Activated CD4-positive, alpha-beta memory T cell treated with anti-CD3 and anti-CD28 coated beads for 36 hours (primary cell): ENCODE measurements at places on chromosomes 1 and 21.
A peak's percentile ranks its signal among the peaks of the same experiment; 100 is the strongest.

- DNase-seq = no peak
Measured at GRCh38 chr1:64246294-64246917, 43.0 kb downstream of the UBE2U start.

DNA sequence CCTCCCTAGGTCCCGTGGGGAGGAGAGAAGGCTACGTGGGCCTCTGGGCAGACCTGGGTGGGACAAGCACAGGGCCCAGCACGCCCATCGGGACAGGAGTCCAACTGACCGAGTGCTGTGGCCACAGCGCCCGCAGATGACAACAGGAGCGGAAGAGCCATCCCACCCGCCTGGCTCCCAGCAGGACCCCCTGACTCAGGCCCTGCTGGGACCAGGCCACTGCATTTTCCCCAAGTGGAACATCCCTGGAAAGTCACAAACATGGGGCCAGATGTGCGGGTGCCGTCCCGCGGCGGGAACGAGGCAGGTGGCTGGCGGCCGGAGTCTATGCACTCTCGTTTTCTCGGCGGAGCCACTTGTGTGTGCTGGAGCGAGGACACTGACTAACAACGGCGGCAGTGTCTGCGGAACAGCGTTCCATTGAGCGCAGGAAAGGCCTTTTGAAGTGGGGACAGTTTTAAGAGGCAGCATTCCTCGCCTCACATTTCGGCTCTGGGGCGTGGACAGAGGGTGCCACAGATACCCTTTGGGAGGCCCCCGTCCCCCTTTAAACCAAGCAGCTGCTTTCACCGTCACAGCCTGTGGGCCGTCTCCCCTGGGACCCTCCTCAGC, 93.7 kb upstream of the ARHGEF16 start:
- DNase-seq = no peak

- peak; percentile 72 for DNase-seq
Measured at GRCh38 chr1:85576642-85577418, 3.7 kb upstream of the CCN1 start.

DNA sequence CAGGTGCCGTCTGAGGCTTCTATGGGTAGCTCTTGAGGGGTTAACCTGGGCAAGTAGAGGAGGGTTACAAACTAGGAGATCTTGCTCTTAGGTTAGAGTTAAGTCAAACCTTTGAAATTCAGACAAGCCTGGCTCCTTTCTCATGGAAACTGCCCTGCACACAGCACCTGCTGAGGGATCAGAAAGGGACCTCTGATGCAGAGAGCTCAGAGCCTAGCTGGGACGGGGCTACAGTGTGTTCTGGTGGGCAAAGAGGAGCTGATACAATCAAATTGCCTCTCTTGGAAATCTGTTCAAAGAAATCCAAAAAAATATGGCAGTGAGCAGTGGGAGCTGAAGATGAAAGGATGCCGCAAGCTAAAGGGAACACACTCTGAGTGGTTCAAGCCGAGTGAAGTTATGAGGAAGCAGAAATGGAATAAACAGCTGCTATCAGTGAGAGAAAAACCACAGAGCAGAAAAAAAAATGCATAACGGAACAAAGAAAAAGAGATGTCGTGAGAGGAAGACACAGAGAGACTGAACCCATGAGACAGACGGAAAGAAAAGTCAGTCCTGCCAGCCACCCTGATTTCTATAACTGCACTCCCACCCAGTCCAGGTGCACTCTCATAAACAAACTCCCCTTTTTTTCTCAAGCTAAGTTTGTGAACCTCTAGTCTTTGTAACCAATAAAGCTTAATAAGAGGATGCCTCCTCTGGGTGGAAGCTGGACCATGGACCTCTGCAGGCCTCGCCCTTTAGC, 26.6 kb downstream of the PAFAH2 start:
- peak; percentile 29 for DNase-seq

DNA sequence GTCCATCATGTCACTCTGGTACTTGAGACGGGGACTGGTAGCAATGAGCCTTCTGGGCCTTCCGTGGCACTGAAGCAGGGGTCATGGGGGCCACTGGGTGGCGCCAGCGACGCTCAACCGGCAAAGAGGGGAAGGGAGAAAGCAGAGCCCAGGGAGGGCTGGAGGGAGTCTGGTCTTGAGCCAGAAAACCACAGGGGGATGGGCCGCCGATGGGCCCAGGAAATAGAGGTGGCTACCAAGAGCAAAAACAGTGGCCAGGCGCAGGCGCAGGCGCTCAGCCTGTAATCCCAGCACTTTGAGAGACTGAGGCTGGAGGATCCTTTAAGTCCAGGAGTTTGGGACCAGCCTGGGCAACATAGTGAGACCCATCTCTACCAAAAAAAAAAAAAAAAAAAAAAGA, 21.8 kb downstream of the EXOC8 start:
- peak; percentile 64 for DNase-seq

- DNase-seq = peak; percentile 41
Measured at GRCh38 chr21:44875316-44875700, 1.8 kb upstream of the PTTG1IP start.

DNA sequence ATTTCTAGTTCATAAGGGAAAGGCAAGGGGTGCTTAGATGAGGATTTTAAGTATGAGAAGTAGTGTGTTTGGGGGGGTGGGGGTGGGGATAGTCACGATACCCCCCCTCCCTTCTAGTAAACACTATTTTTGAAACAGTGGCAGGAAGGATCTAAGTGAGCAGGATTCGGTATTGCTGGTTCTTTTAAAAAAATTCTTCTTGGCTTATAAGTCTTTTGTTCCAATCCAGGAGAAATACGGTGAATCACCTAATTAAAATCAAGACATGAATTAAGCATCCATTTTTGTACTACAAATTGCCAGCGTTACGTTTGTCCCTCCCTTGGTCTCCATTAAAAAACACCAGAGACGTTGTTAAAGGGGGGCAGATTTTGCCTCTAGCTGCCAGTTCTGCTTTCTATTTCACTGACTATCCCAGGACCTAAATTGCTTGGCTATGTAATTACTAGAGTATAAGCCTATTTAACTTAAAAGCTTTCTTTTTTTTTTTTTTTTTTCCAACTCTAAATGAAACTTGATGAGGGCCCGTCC, 911 bp downstream of the LMO4 start:
- DNase-seq = no peak

DNA sequence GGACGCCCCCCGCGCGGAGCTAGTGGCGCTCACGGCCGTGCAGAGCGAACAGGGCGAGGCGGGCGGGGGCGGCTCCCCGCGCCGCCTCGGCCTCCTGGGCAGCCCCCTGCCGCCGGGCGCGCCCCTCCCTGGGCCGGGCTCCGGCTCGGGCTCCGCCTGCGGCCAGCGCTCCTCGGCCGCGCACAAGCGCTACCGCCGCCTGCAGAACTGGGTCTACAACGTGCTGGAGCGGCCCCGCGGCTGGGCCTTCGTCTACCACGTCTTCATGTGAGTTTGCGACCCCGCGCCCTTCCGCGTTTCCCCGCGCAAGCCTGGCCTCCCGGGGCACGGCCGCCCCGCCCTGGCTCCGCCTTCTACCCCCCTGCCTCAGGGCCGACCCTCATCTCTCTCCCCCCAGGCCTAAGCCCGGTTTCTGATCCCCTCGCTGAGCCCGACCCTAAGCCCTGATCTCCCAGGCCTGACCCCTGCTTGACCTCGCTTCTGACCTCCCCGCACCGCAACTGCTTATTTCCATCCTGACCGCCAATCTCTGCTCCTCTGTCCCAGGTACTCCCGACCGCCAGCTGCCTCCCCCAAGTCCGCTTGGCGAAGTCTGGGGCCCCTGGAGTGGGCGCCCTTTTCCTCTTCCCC, 669 bp downstream of the KCNQ4 start:
- no peak for DNase-seq

GRCh38 chr1:5508669-5509330, 483.4 kb downstream of the NPHP4 start:
- DNase-seq = no peak

DNA sequence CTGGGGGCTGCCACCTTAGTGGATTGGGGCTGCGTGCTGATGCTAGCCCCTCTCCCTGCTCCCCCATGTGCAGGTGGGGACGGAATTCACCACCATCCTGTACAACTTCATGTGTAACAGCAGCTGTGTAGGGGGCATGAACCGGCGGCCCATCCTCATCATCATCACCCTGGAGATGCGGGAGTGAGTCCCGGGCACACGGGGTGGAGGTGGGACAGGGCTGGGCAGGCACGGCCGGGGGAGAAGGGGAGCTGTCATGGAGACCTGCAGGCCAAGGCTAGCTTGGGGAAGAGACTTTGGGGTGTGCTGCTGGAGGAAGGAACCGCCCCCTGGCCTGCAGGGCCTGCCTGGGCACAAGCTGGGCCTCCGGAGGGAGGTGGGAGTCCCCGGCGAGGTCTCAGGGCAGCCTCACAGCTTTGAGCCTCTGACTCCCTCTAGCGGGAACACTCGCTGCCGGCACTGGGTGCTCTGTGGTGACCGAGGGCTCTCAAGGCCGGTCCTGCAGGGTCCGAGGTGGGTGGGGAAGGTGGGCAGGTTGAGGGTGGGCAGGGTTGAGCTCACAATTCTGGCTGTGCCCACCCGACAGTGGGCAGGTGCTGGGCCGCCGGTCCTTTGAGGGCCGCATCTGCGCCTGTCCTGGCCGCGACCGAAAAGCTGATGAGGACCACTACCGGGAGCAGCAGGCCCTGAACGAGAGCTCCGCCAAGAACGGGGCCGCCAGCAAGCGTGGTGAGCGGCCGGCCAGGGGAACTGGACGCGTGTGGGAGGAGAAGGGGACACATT, 25.0 kb upstream of the CCDC27 start:
- DNase-seq = peak; percentile 25

GRCh38 chr1:112805155-112805853, 90.2 kb upstream of the PPM1J start:
- no peak for DNase-seq

GRCh38 chr1:159207774-159208173, 3.1 kb downstream of the ACKR1 start:
- no peak for DNase-seq

GRCh38 chr1:40637470-40638007, 27.9 kb downstream of the RIMS3 start:
- DNase-seq = no peak
